ENCODE measurements at places on chromosomes 12 and 14. TPM values are rescaled to one million over a fixed set of nuclear protein-coding genes. Genes with fewer than 3 reads are reported as not detected.
A peak's percentile ranks its signal among the peaks of the same experiment; 100 is the strongest.

TGM1 gene
- 1.3 TPM for total RNA-seq

MYL6 gene
- 1,576 TPM for total RNA-seq

DNA sequence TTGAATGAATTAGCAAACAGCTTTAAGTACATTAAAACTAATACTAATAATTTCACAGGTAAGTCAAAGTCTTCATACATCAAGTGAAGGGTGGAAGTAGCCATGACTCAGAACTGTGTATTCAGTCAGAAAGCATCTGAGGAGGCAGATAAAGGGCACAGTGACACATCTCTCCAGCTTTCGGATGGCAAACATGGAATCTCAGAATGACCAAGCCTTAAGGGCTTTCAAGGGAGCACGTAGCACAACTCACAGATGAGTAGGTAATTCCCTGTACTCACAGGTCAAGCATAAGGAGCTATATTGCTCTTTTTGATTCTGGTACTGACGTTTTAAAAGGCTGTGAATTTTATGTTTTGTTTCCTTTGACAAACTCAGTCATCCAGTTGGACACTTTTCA, 56.0 kb downstream of the MDGA2 start:
- no peaks in the 10 kb centered on the region for H3K27me3 ChIP-seq
- no peak overlapping the region for H3K27ac ChIP-seq
- no peak for DNase-seq
- no peaks in the 10 kb centered on the region for H3K4me1 ChIP-seq

- H3K4me3 ChIP-seq, result no peak overlapping the region
- H3K4me1 ChIP-seq, result peaks cover 16% of the 10 kb centered on the region
- H3K27me3 ChIP-seq, result no peaks in the 10 kb centered on the region
- DNase-seq, result peak; percentile 81
Observed at GRCh38 chr14:61609191-61609843, 86.0 kb upstream of the HIF1A start.

DNA sequence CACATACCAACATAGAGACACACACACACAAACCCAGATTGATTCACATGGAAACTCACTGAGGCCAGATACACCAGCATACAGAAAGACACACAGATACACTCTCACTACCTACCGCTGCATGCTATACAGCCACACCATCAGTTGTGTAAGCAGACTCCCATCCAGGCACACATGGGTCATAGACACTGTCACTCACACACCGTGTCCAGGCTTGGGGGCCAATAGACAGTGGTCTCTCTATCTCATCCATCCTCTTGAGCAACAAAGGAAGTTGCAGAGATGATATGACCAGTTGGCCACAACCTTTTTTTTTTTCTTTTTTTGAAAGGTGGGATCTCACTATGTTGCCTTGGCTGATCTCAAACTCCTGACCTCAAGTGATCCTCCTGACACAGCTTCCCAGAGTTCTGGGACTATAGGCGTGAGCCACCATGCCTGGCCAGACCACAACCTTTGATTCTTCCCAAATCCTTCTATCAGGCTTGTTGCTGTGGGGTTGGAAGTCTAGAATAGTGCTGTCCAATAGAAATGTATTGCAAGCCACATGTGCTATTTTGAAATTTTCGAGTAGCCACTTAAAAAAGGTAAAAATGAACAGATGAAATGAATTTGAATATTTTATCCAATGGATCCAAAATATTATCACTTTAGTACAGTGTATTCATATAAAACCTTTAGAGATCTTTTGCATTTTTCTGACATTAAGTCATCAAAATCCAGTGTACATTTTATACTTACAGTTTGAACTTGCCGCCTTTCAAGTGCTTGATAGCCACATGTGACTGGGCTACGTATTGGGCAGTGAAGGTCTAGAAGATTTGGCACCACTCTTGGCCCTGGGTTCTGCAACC, 7.4 kb downstream of the LRP1-AS start:
- no peak overlapping the region for H3K27ac ChIP-seq
- no peaks in the 10 kb centered on the region for H3K36me3 ChIP-seq
- no peak overlapping the region for H3K4me3 ChIP-seq
- no peak for DNase-seq

DNA sequence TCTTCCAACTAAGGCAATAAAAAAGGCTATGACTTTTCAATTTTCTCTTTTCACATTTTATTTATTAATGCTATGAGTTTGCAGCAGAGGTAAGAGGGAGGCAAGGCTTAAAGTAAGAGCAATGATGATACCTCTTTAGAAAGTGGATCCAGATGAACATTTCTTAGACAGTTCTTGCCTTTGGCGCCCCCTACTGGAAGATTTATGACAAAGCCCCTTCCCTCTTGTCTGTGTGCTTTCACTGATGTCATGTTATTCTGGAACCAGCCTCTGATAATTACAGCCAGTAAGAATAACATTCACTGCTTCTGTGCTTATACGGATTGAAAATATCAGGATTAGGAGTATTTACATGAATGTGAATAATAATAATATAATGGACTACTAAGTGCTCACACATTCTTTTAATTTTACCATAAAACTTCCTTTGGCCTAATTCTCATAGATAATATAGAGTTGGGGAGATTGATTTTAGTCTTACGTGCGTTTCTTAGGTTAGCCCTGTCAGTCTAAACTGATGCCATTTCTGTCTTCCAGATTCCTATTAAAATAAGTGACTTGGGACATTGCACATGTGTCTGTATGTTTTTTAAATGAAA, 1929.9 kb upstream of the SEL1L start:
- DNase-seq, result peak; percentile 55
- H3K27me3 ChIP-seq, result no peaks in the 10 kb centered on the region
- H3K4me3 ChIP-seq, result no peak overlapping the region
- no peaks in the 10 kb centered on the region for H3K36me3 ChIP-seq
- H3K4me1 ChIP-seq, result no peaks in the 10 kb centered on the region

DNA sequence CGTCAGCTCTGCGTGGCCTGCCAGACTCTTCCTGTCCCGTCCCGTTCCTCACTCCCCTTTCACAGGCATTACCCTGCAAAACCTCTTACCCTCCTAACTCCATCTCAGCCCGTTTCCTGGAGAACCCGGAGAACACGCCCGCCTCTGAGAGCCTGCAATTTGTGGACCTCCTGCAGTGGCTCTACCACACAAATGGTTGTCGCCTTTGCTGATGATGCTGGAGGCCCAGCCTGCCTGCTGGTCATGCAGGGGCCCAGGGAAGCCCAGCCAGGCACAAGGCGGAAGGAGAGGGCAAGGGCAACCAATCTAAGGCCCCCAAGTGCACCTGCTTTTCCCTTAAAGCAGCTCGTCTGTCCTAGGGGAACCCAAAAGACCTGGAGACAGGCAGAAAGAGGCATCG, 22.5 kb downstream of the RFLNA start:
- H3K4me3 ChIP-seq, result no peak overlapping the region
- H3K36me3 ChIP-seq, result no peaks in the 10 kb centered on the region
- no peak for DNase-seq
- no peak overlapping the region for H3K27ac ChIP-seq

A2M gene
- total RNA-seq, result 853 TPM

IGF1 gene
- 1.7 TPM for total RNA-seq

GRCh38 chr12:12979731-12980259, 20.3 kb downstream of the HEBP1 start:
- H3K4me1 ChIP-seq, result no peaks in the 10 kb centered on the region
- no peak overlapping the region for H3K4me3 ChIP-seq
- no peak for DNase-seq
- no peaks in the 10 kb centered on the region for H3K27me3 ChIP-seq

DNA sequence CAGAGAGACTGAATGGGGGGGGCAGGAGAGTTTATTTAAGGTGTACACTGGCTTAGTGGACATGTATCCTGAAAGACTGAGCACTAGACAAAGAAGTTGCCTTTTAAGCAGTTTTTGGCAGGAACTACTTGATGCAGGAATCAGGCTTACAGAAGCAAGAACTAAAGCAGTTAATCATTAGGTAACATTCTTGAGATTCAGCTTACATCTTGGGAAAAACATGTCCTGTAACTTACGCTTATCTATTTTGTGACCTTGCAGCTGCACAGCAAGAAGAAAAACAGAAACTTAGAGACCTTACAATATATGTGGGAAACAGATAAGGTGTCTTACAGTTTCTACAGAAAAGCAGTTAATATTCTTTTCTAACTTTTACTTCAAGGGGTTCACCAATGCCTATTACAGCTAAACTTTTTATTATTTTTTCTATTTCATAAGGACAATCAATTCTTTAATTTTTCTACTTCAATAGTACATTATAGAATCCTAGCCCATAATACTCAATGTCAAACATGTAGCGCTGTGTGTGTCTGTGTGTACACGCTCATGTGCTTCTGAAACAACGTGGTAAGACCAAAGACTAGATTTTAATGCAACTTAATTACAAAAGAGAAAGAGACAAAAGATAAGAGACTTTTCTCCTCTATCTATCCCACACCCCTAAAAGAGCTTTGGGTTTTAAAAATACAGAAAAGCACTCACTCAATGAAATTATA, 276.9 kb downstream of the PRKD1 start:
- H3K4me1 ChIP-seq, result peaks cover 14% of the 10 kb centered on the region
- H3K27ac ChIP-seq, result peak overlapping the region; percentile 36
- no peak overlapping the region for H3K4me3 ChIP-seq

KERA gene
- total RNA-seq, result not detected

GRCh38 chr12:24840046-24840800, 108.7 kb downstream of the BCAT1 start:
- no peaks in the 10 kb centered on the region for H3K27me3 ChIP-seq
- no peak overlapping the region for H3K27ac ChIP-seq
- DNase-seq, result no peak
- H3K4me1 ChIP-seq, result no peaks in the 10 kb centered on the region

FAIM2 gene
- total RNA-seq, result 3.1 TPM

FBLN5 gene
- total RNA-seq, result 130 TPM

DNA sequence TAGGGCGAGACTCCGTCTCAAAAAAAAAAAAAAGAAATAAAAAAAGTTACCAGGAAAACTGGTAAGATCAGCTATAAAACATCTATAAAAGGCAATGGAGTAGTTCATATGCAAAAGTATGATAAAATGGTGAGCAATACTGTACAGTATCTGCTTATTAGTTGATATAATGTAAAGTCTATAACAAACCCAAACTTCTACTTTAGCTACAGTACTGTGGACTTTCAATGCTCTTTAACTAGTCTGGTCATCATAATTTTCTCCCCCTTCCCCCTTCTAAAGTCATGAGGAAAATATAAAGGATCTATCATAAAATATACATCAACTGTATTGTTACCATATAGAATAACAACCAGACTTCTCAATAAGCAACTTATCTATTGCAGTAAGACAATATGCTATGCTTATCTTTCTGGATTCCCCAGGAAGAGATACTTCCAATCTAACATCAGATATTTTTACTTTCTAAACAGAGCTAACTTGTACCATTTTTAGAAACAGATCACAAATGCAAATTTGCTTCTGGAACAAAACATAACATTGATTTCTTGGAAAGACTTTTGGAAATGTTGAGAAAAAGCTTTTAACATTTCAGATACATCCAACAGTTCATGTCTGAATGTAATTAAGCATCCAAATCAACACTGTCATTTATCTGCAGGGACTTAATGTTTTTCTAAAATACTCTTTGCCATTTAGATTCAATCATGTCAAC, 43.8 kb downstream of the MDM2 start:
- H3K4me3 ChIP-seq, result no peak overlapping the region
- H3K36me3 ChIP-seq, result no peaks in the 10 kb centered on the region
- H3K27ac ChIP-seq, result no peak overlapping the region

KRT82 gene
- not detected for total RNA-seq

- no peaks in the 10 kb centered on the region for H3K36me3 ChIP-seq
- DNase-seq, result no peak
- H3K27me3 ChIP-seq, result no peaks in the 10 kb centered on the region
- H3K4me1 ChIP-seq, result peaks cover 3% of the 10 kb centered on the region
- no peak overlapping the region for H3K4me3 ChIP-seq
Observed at GRCh38 chr12:121061831-121062230, 22.8 kb upstream of the OASL start.

TAS2R30 gene
- total RNA-seq, result 2.4 TPM

KRT4 gene
- total RNA-seq, result not detected

DNA sequence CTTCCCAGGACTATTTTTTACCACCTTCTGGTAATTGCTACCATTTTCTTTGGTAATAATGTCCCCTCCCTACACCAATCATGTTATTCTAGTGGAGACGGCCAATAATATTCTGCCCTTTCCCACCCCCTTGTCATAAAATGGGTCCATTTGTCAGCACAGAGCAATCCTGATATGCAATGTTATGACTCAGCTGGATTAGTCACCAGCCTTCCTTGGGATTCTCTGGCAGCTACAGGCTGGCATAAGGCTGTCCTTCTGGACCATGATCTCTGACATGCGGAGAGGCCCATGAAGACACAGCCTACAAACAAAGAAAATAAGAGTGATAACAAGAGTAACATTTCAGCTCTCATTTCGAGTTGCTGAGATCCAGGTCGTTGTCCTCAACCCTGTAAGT, 222.0 kb upstream of the CPNE8 start:
- H3K4me3 ChIP-seq, result no peak overlapping the region
- H3K4me1 ChIP-seq, result peaks cover 5% of the 10 kb centered on the region
- no peaks in the 10 kb centered on the region for H3K27me3 ChIP-seq

DNA sequence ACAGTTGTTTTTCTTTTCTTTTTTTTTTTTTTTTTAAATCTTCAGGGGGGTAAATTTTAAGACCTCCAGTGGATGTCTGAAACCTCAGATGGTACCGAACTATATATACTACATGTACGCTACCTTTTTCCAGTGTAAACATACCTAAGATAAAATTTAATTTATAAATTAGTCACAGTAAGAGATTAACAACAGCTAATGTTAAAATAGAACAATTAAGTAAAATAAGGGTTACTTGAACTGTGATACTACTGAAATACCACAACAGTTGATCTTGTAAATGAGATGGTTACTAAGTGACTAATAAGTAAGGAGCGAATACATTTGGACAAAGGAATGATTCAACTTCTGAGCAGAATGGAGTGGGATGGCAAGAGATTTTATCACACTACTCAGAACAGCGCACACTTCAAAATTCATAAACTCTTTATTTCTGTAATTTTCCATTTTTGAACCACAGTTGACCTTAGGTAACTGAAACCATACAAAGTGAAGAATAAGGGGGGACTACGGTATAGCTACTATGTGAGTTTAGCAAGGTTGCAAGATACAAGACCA, 80.5 kb upstream of the PCED1B start:
- no peaks in the 10 kb centered on the region for H3K4me1 ChIP-seq
- H3K27me3 ChIP-seq, result no peaks in the 10 kb centered on the region
- no peak for DNase-seq
- no peaks in the 10 kb centered on the region for H3K36me3 ChIP-seq

DNA sequence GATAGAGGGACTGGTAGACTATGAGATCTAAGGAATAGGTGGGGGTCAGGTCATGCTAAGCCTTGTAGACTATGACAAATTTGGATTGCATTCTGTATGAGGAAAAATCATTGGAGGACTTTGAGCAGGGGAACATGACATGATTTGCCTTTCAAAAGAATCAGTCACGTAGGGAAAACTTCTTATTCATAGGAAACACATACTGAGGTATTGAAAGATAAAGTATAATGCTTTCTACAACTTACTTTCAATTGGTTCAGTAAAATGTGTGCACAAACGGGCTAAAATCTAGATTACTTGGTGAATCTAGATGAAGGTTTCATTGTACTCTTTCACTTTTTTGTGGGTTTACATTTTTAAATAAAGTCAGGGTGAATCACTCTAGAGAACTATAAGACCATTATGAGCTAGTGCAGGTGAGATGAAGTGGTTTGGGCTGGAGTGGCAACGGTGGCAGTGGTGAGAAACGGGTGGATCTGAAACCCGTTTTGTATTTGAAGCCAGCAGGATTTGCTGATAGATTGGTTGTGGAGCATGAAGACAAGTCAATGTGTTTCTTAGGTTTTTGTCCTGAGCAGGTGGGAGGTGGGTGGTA, 6.7 kb downstream of the BBS10 start:
- no peak for DNase-seq
- H3K4me3 ChIP-seq, result no peak overlapping the region
- no peak overlapping the region for H3K27ac ChIP-seq
- H3K4me1 ChIP-seq, result peaks cover 21% of the 10 kb centered on the region

LGR5 gene
- total RNA-seq, result 0.39 TPM

- H3K27ac ChIP-seq, result peak within 1 kb of the TSS; percentile 92
- DNase-seq, result peak; percentile 87
- no peaks in the 10 kb centered on the region for H3K27me3 ChIP-seq
Observed at GRCh38 chr12:10722905-10723746, at the start of gene YBX3. Gene YBX3, minus strand, starts transcription at chr12:10723323. Its CDS starts 212 bp downstream, at chr12:10723111.
